GM12864 (cell line): ENCODE measurements at places on chromosomes 4 and X.

DNA sequence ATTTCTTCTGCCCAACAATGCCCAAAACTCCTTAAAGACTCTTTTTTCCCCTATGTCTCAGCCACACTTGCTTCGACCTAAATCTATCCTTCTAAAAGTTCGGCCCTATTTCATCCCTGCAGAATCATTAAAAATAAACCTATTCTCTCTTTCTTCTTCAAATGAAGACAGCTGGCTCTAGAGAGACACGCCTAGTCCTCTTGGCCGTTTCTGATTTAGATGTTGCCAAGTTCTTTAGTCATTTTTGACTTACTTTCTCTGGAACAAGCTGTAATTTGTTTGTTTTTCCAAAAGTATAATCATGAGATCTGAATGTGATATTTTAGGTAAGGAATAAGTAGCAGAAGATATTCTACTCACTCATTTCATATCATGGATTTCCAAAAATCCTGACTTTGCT lies 211.6 kb downstream of the CENPC start:
- DNase-seq, result no peak

- no peak for DNase-seq
Observed at GRCh38 chrX:123405231-123405630, 221.2 kb downstream of the GRIA3 start.

DNA sequence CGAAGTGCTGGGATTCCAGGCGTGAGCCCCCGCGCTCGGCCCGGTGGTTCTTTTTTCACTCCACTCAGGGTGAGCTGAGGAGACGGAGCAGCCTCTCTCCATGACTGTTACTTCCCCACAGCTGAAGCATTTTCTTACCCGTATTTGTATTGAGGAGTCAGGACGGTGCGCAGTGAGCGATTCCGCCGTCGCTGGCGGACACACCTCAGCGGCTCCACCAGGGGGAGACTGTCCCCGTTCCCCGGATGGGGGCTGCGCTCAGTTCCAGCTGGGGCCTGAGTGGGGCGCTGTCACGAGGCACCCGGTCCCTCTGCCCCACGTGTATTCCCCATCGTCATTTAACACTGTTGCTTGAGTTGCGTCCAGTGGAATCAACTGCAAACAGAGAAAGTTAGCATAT lies 844.0 kb upstream of the FRG1 start:
- DNase-seq, result no peak

GRCh38 chr4:67198727-67199126 lies 346.6 kb downstream of the CENPC start:
- DNase-seq, result no peak

- no peak for DNase-seq
Observed at GRCh38 chr4:10706236-10706635, 21.7 kb upstream of the CLNK start.

- DNase-seq, result no peak
Observed at GRCh38 chr4:15006416-15007024, 4.2 kb downstream of the CPEB2 start.

GRCh38 chr4:161133586-161134276 lies 1030.1 kb downstream of the FSTL5 start:
- no peak for DNase-seq

- DNase-seq, result no peak
Observed at GRCh38 chrX:101931136-101931487, 715 bp downstream of the ZMAT1 start.

GRCh38 chrX:152937236-152937635 lies 39.4 kb downstream of the ZNF185 start:
- no peak for DNase-seq

DNA sequence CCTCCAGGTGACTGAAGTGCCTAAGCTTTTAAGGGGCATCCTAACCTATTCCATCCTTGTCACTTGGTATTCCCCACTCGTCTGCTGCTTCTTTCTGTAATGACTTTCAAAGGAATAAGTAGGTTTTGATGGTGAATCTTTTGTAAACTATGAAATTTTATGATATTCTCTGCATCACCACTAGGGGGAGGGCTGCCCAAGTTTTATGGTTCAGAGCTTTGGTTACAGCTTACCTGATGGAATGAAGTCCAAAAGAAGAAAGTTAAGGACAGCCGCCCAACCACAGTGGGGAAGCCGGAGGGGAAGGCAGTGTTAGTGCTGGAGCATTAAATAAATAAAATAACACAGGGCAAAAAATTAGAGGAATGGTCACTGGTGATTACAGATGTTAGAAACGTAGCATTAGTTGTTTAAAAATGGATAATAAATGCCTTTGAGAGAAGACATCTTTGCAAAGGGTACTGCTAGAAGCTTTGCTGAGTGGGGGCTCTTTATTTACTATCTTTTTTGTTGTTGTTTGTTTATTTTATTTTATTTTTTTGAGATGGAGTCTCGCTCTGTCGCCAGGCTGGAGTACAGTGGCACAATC lies 204.9 kb downstream of the GBA3 start:
- DNase-seq, result no peak

GRCh38 chrX:139905051-139905450 lies 27.8 kb downstream of the ATP11C start:
- DNase-seq, result no peak

GRCh38 chrX:111520506-111520905 lies 9.1 kb downstream of the SERTM2 start:
- no peak for DNase-seq

GRCh38 chr4:19850909-19851308 lies 400.8 kb upstream of the SLIT2 start:
- no peak for DNase-seq

DNA sequence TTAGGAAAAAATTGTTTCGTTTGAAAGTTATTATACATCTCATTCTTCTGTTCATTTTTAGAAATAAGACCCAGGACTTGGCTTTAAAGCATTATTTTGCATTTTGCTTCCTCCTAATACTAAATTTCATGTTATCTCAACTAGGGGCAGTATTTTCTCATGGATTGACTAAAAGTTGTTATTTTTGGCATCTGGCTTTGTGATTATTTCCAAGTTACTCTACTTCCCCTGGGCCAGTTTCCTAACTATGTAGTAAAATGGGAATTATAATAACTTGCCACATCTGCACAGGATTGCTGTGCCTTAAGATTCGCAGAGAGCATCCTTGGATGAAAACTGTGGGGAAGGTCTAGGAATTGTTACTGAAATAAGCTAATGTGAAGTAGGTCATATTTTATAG lies 3.0 kb downstream of the RBPJ start:
- no peak for DNase-seq

GRCh38 chrX:119477812-119478232 lies 9.6 kb downstream of the SLC25A5 start:
- no peak for DNase-seq

DNA sequence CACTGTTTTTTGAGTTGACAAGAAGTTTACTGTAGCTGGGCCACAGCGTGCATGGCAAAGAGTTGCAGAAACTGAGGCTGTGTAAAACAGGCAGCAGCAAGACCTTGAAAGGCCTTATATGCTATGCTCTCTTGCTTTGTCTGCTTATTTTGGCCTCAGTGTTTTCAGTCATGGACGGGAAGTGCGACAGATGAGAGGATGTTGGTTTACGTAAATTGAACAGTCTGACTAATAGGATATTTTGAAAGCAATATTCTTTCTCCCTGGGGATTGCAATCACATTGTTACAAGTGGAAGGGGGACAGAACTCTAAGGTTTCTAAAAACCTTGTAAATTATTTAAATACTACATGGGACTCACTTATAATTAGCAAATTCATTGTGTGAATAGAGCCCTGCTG lies 32.2 kb upstream of the MAGEA10 start:
- no peak for DNase-seq

DNA sequence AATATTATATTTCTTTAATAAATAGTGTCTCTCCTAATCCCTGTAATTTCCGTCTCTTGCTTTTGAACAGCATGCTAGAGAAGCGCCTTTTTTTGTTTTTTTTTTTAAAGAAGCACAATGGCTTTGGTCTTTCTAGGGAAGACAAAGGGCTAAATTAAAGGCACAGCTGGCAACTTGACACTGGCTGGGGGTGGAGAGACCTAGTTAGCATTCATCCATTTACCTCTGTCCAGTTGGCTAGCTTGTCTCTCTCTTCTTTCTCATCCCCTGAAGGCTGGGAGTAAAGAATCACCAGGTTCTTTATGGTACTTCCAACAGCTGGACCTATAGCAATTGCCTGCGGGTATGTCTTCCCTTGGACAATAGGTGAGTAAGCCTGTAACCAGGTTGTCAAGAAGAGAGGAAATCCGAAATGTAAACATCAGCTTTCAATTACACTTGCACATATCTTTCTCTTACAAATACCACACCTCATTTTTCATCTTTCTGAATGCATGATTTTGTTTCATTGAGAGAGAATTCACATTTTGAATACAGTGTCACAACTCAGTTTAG lies 178.4 kb upstream of the GPR101 start:
- no peak for DNase-seq

DNA sequence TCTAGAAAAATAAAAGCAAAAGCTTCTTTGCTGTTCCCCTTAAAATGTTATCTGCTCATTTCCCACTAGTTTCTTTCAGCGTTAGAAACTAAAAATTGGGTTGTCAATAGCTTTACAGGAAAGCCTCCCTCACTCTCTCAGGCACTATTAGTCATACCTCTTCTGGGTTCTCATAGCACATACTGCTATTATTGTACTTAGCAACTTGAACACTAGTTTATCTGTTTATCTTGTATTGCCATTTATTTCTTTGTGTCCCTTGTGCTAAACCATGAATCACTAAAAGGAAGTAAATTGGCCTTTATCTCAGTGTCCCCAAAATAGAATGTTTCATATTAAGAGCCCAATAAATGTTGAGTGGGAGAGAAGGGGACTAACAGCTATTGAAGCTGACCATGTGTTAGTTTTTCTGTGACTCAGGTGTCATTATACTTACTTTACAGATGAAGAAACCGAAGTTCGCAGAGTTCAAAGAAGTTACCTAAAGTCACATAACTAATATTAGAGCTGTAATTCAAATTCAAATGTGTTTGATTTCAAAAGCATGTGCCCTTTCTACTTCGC lies 124.8 kb upstream of the CITED1 start:
- DNase-seq, result no peak

DNA sequence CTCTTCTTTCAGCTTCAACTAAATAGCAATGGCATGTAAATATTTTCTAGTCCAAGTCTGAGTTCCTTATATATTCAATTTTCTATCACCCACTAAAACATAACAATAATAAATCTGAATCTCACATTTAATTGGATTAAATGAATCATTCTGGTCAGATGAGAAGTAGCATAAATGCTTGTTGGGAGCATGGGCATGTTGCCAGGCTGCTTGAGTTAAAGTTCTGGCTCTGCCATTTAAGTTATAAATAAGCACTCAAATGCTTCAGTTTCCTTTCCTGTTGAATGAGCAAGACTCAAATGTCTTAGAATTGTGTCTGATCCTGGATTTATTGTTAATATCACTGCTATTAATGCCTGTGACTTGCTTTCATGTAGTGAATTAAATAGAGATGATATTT lies 496.3 kb downstream of the STPG2 start:
- DNase-seq, result no peak

GRCh38 chr4:186020793-186021407 lies 48.1 kb upstream of the TLR3 start:
- no peak for DNase-seq

DNA sequence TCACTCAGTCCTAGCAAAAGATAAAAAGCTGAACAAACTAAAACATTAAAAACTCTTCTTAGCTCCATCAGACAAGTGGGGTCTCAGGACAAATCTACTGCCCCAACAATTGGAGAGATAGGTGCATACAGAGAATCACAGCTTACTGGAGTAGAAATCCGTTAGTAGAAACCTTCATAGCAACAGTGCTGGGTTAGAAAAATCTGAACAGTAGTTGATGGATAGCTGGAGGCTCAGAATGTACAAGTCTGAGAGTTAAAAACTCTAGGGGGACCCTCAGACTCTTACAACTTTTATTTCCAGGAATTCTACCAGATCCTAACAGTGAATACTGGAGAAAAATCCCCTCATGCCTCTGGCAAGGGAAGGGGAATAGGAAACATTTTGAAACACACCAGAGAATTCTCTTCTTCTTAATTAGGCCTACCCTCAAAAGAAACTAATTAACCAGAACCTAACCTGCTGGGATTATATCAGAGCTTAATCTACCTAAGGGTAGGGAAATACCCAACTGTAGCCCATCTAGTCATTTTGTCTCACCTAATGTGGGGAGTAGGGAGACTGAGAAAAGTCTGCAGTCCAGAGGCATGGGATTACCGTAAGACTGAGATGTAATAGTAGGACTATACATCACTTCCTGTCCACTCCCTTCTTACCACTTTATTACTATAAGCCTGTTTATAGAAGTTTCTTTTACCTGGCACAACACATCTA lies 165.0 kb upstream of the CTSO start:
- no peak for DNase-seq

DNA sequence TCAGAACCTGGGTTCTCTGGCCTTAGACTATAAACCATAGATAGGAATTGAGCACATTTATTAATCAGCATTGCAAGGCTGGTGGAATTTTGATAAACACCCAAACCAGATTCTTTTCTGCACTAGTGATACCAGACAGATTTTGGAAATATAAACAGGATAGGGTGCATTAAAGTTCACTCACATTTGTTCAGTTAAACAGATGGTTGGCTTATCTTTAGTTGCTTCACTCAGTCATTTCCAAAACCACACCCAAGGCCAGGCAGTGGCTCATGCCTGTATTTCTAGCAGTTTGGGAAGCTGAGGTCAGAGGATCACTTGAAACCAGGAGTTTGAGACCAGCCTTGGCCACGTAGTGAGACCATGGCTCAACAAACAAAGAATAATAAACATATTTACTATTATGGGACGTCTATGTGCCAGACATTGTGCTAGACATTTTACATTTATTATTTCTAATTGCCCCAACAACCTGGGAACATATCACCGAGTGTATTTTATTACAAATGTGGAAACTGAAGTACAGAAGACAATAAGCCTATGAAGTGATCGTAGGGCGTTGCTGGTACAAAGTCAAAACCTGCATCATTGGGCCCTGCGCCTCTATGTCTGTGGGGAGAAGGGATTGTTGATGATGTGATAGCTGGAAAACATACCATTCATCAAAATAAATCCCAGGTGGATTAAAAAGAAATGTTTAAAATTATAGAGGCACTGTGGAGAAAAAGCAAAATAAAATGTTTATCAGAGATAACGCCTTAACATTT lies 15.0 kb downstream of the ADD1 start:
- DNase-seq, result no peak

- DNase-seq, result no peak
Observed at GRCh38 chr4:85531560-85532341, 56.8 kb downstream of the ARHGAP24 start.

- no peak for DNase-seq
Observed at GRCh38 chrX:131923614-131924250, 99.4 kb upstream of the STK26 start.

GRCh38 chr4:77197831-77198230 lies 40.8 kb downstream of the CCNG2 start:
- no peak for DNase-seq

- no peak for DNase-seq
Observed at GRCh38 chrX:131735127-131735526, 191.3 kb downstream of the OR13H1 start.

GRCh38 chrX:31808357-31808756 lies 736.5 kb upstream of the FTHL17 start:
- DNase-seq, result no peak

GRCh38 chrX:13891377-13892140 lies 74.7 kb upstream of the GPM6B start:
- DNase-seq, result no peak

- DNase-seq, result no peak
Observed at GRCh38 chr4:11152684-11153083, 276.0 kb downstream of the HS3ST1 start.
